ENCODE measurements at places on chromosomes 7 and 10. TPM values are rescaled to one million over a fixed set of nuclear protein-coding genes. Genes with fewer than 3 reads are reported as not detected.

The NEUROG3 gene
- total RNA-seq: not detected

The PIP gene
- not detected for total RNA-seq

The NPSR1 gene
- not detected for total RNA-seq

The ANKRD1 gene
- 785 TPM for total RNA-seq

The LIPK gene
- not detected for total RNA-seq

The RELN gene
- total RNA-seq: 27.9 TPM

The ABCF2 gene
- 72.6 TPM for total RNA-seq

All from mammary microvascular endothelial cell (primary cell).